ENCODE measurements at places on chromosomes 16 and 17. TPM values are rescaled to one million over a fixed set of nuclear protein-coding genes. Genes with fewer than 3 reads are reported as not detected.

DNA sequence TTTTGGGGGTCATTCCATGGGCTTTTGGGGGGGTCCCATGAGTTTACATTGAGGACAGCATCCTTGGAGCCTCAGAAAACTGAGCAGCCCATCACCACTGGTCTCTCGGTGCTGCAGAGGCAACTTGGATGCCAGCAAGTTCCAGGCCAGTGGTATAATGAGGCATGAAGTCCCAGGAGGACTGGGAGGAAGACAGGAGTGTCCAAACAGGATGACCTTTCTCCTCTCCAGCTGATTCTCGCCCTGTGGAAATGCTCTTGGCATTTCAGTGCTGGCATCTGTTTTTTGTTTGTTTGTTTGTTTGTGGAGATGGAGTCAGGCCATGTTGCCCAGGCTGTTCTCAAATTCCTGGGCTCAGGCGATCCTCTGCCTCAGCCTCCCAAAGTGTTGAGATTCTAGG, 347.6 kb downstream of the SNX29 start:
- no peak overlapping the region for H3K4me3 ChIP-seq
- no peaks in the 10 kb centered on the region for H3K27me3 ChIP-seq
- peak overlapping the region; percentile 85 for H3K27ac ChIP-seq
- H3K36me3 ChIP-seq: no peaks in the 10 kb centered on the region
- DNase-seq: no peak

DNA sequence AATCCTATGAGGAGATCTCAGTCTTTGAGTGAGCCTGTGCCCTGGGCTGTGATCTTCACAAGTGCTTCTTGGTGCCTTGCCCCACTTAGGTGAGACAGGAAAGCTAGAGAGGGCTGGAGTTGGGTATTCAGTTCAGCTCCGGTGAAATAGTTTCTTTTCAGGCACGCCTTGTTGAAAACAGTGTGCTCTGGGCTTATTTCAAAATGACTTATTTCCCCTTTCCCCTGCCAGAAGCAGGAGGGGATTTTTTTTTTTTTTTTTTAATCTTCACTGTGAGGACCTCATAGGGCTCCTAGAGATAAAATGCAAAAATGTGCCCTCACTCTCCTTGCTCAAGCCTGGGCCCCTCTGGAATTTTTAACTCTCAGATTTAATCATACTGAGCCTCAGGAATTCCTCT, 27.2 kb downstream of the MOSMO start:
- no peak overlapping the region for H3K4me3 ChIP-seq
- no peak for DNase-seq
- H3K27ac ChIP-seq: no peak overlapping the region
- peaks cover 9% of the 10 kb centered on the region for H3K4me1 ChIP-seq
- peaks cover 5% of the 10 kb centered on the region for H3K36me3 ChIP-seq

DNA sequence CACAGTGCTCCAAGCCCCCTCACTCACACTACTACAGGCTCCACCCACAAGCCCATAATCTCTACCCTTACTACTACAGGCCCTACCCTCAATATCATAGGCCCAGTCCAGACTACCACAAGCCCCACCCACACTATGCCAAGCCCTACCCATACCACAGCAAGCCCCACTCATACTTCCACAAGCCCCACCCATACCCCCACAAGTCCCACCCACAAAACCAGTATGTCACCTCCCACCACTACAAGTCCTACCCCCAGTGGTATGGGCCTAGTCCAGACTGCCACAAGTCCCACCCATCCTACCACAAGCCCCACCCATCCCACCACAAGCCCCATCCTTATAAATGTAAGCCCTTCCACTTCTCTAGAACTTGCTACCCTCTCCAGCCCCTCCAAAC, 13.8 kb downstream of the RIPOR1 start:
- no peaks in the 10 kb centered on the region for H3K27me3 ChIP-seq
- peaks cover 11% of the 10 kb centered on the region for H3K36me3 ChIP-seq
- peak; percentile 71 for DNase-seq
- H3K4me1 ChIP-seq: peaks cover 48% of the 10 kb centered on the region
- H3K27ac ChIP-seq: peak overlapping the region; percentile 68
- no peak overlapping the region for H3K4me3 ChIP-seq

DNA sequence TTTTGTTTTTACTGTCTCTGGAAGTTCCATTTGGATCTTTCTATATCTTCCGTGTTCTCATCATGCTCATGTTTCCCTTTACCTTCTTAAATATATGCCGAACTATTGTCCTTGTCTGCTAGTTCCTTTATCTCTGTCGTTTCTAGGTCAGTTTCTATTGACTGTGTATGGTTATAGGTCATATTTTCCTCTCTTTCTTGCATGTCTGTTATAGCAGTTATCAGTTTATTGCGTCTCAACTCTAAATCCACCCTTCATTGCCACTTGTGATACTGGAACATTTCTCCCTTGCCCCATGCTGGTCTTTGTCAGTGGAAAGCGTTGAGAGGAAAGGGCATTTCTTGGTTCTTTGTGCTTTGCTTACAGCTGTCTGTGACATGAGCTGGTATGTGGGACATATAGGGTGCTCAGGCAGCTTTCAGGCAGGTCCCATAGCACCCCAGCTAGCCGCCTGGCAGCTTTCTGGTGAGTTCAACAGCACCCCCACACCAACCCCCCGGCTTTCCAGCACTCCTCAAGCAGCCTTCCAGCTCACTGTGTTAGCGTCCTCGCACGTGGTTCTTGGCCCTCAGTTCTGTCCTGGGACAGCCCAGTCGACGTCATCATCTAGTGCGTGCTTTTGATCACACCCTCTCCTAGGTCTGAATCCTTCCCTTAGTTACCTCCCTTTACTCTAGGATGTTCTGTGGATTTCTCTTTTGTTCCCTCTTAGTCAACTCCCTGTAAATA, 15.4 kb upstream of the DNASE1 start:
- peak overlapping the region; percentile 75 for H3K27ac ChIP-seq
- H3K4me1 ChIP-seq: peaks cover 46% of the 10 kb centered on the region
- no peaks in the 10 kb centered on the region for H3K27me3 ChIP-seq
- DNase-seq: no peak

- peaks cover 36% of the 10 kb centered on the region for H3K27me3 ChIP-seq
- H3K36me3 ChIP-seq: no peaks in the 10 kb centered on the region
- peak; percentile 39 for DNase-seq
- H3K27ac ChIP-seq: no peak overlapping the region
- H3K4me3 ChIP-seq: peak overlapping the region; percentile 81
- peaks cover 19% of the 10 kb centered on the region for H3K4me1 ChIP-seq
These were observed 12.9 kb upstream of the ODF4 start for GRCh38 chr17:8326511-8327302.

GRCh38 chr17:67467500-67468455, 90.7 kb downstream of the PITPNC1 start:
- H3K27ac ChIP-seq: peak overlapping the region; percentile 96
- no peaks in the 10 kb centered on the region for H3K27me3 ChIP-seq
- H3K4me3 ChIP-seq: peak overlapping the region; percentile 72
- H3K36me3 ChIP-seq: peaks cover 2% of the 10 kb centered on the region

DNA sequence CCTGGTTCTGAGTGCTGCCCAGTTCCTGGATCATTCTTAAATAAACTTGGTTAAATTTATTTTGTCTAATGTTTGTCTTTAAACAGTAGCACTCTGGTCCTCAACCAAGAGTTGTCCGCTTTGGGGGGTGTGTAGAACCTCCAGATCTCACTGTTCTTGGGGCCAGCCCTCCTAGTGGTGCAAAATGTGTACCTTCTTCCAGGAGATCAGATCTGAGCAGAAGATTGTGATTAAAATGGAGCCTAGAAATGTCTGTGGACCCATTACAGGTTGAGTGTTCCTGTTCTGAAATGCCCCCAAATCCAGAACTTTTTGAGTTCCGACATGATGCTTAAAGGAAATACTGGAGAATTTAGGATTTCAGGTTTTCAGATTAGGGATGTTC, 46.0 kb upstream of the CLEC18A start:
- H3K36me3 ChIP-seq: peaks cover 5% of the 10 kb centered on the region
- H3K4me1 ChIP-seq: no peaks in the 10 kb centered on the region
- H3K4me3 ChIP-seq: no peak overlapping the region

GRCh38 chr16:19613834-19614233, 58.3 kb downstream of the VPS35L start:
- no peaks in the 10 kb centered on the region for H3K36me3 ChIP-seq
- no peak overlapping the region for H3K27ac ChIP-seq
- no peaks in the 10 kb centered on the region for H3K4me1 ChIP-seq

DNA sequence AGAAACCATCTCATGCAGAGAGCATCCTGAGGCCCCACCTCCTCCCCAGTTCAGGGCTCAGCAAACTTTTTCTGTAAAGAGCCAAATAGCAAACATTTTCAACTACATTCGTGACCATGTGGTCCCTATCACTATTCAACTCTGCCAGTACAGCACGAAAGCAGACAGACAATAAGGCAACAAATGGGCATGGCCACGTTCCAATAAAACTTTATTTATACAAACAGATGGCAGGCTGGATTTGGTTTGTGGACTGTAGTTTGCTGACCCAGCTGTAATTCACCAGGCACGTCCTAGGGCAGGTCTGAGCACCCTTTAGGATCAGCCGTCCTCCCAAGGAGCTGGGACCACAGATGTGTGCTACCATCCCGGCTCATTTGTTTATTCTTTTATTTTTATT, 27.1 kb upstream of the GPRC5C start:
- no peak for DNase-seq
- H3K36me3 ChIP-seq: no peaks in the 10 kb centered on the region
- H3K4me1 ChIP-seq: peaks cover 2% of the 10 kb centered on the region
- H3K27ac ChIP-seq: no peak overlapping the region
- H3K4me3 ChIP-seq: no peak overlapping the region

DNA sequence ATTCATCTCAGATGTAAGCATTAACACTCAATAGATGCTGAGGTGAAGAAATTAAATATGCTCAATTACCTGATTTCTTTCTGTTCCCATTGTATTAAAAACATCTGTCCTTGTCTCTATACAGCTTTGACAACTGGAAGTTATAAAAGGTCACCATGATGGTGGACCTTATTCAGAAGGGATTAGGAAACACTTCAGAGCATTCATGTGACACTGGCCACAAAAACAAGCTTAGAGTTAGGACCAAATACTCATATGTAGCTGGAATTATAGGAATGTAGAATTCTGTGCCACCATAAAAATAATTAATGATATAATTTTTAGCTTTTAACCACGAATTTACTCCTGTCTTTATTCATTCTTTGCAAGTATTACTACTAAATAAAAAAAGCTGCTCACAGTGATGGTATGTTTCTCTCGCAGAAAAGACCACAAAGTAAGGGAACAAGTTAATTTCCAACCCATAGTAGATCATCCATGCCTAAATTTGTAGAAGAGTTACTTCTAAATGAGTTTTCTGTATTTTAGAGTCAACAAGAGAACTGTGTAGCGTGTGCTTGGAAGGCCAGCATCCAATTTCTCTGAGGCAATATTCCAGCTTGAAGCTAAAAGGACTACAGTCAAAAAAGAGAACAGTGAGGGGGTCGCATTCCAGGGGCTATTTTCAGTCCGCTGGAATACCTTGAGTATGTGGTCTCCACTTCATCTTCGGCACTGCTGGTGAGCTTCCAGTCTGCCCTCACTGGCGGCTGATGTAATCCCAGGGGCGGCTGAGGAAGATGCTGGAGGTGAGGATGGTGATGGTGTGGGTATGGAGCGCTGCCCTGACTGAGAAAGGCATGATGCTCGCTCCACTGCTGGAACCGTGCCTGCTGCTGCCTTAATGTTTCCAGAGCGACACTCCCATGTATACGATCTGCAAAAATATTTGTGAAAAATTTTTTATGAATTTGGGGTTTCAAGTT, 63.7 kb downstream of the CACNG1 start:
- H3K4me3 ChIP-seq: no peak overlapping the region
- DNase-seq: no peak
- H3K27me3 ChIP-seq: no peaks in the 10 kb centered on the region
- H3K27ac ChIP-seq: no peak overlapping the region

DNA sequence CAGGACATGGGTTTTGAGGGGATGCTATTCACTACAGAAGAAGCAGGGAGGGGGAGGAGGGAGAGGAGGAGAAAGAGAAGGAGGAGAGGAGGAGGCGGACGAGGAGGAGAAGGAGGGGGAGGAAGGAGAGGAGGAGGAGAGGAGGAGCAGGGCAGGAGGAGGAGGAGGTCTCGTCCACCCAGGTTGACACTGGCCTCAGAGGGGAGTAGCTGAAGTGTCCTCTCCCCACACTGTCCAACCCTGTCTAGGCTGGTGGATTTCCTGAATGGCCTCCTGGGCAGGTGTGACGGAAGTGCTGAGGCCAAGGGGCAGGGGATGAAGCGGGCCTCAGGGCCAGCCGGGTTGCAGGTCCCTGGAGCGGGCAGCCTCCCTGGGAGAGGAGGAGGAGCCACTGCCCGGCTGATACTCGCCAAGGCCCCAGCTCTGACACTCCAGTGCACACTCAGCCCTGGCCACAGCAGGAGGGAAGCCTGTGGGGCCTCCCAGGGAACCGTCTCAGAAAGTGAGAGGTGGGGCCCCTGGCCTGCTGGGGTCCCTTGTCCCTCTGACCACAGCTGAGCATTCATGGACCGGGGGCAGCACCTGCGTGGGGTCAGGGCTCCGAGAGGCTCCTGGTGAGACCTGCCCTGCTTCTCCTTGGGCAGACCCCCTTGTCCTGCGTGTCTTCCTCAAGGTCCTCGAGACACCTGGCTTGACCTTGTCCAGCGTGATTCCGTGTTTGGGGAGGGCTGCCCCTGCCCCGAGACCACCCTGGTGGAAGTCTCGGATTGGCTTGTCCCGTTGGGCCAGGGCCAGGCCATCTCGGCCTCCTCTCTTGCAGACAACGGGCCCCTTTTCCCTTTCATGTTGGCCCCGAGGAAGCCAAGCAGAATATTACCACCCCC, 200.6 kb upstream of the CIBAR2 start:
- H3K4me3 ChIP-seq: no peak overlapping the region
- H3K36me3 ChIP-seq: no peaks in the 10 kb centered on the region
- no peaks in the 10 kb centered on the region for H3K27me3 ChIP-seq
- no peak for DNase-seq
- H3K4me1 ChIP-seq: peaks cover 47% of the 10 kb centered on the region
- H3K27ac ChIP-seq: no peak overlapping the region

The NAA60 gene
- total RNA-seq: 74.4 TPM

The SOX15 gene
- 0.93 TPM for total RNA-seq

The PKMYT1 gene
- total RNA-seq: not detected

The CMTM1 gene
- 3.9 TPM for total RNA-seq
